Heart left ventricle (tissue), 16 donors: ENCODE measurements at places on chromosomes 2 and 18. TPM values are rescaled to one million over a fixed set of nuclear protein-coding genes. Genes with fewer than 3 reads are reported as not detected.

DNA sequence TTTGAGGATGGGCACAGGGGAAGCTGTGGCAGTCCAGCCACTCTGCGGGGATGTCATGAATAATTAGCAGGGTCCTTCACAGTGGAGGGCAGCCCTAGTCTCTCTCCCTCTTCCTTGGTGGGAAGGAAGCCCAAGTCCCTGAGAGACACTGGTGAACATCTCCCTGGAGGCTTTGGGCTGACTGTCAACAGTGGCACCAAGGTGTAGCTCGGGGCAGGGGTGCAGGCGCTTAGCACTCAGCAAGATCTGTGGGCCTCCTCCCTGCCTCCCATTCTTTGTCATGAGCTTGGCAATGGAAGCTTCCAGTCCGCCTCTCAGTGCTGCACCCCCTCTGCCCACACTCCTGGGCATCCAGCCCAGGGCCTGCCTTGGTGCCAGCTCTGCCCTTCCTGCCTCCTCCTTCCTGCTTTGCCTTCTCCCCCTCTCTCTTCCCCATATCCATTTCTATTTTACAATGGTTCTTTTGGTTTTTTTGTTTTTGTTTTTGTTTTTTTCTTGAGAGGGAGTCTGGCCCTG is 59.4 kb downstream of the STEAP3 start:
- H3K27me3 ChIP-seq: no peaks in the 10 kb centered on the region
- H3K27ac ChIP-seq: peak overlapping the region; percentile 4
- no peaks in the 10 kb centered on the region for H3K4me1 ChIP-seq

The ANKRD30B gene
- total RNA-seq: not detected

The CFC1 gene
- total RNA-seq: not detected

DNA sequence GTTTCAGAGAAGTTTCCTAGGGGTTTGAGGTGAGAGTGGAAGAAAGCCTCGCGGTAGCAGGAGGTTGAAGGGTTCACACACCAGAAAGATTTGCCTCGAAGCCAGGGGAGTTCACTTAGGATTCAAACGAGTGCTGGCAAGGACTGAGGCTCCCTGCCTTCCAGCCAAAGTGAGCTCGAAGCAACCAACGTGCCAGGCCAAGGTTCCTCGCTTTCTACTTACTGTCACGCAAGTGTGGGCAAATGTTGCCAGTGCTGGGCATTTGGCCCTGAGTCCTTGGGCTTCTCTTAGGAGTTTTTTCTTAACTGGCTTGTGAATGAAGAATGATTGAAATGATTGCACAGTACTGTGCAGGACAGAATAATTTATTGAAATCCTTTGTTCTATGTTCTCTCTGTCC is 53.6 kb downstream of the TMEM178A start:
- H3K36me3 ChIP-seq: no peaks in the 10 kb centered on the region
- H3K4me1 ChIP-seq: no peaks in the 10 kb centered on the region
- H3K27me3 ChIP-seq: no peaks in the 10 kb centered on the region
- no peak overlapping the region for H3K4me3 ChIP-seq
- no peak for DNase-seq
- no peak overlapping the region for H3K27ac ChIP-seq

DNA sequence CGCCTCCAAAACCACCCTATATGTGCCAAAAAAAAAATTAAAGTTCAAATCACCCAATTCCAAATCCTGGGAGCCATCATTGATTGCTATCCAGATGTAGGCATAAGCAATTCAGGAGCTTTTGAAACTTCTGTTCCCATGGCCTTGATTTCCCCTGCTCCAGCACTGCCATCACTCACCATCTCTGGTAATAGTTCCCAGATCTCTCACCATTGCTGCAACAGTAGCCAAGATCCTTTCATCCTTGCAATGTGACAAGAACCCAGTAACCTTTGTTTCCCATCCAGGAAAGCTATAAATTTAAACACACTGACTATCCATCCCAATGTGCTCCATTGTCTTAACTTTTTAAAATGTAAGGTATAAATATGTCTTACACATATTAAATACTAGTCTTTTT is 155.4 kb downstream of the PDE11A start:
- no peaks in the 10 kb centered on the region for H3K4me1 ChIP-seq
- DNase-seq: no peak
- peak overlapping the region; percentile 10 for H3K27ac ChIP-seq
- no peaks in the 10 kb centered on the region for H3K36me3 ChIP-seq
- no peak overlapping the region for H3K4me3 ChIP-seq

The ARHGEF33 gene
- total RNA-seq: 0.22 TPM

GRCh38 chr2:138213084-138213483 is 248.8 kb downstream of the HNMT start:
- no peak overlapping the region for H3K4me3 ChIP-seq
- no peak for DNase-seq

DNA sequence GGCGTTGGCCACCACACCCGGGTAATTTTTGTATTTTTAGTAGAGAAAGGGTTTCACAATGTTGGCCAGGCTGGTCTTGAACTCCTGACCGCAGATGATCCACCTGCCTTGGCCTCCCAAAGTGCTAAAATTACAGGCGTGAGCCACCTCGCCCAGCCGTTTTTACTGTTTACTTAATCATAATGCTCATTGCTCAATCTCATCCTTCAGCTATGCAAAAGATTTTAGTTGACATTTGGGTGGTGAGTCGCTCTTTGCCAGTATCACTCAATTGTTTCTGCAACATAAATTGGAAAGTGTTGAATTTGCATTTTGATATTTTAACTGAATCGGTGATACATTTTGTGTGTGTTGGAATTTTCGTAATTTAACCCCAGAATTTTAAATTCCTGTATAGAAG is 7.8 kb upstream of the ZNF532 start:
- no peak overlapping the region for H3K27ac ChIP-seq
- H3K27me3 ChIP-seq: no peaks in the 10 kb centered on the region
- H3K36me3 ChIP-seq: no peaks in the 10 kb centered on the region
- H3K4me3 ChIP-seq: no peak overlapping the region
- peaks cover 22% of the 10 kb centered on the region for H3K4me1 ChIP-seq
- DNase-seq: no peak

The MLPH gene
- total RNA-seq: 50.3 TPM

GRCh38 chr2:197950724-197951123 is 146.3 kb downstream of the PLCL1 start:
- H3K4me1 ChIP-seq: peaks cover 77% of the 10 kb centered on the region
- no peak overlapping the region for H3K4me3 ChIP-seq
- no peaks in the 10 kb centered on the region for H3K36me3 ChIP-seq
- DNase-seq: no peak
- no peak overlapping the region for H3K27ac ChIP-seq

- no peak overlapping the region for H3K27ac ChIP-seq
- H3K27me3 ChIP-seq: no peaks in the 10 kb centered on the region
- no peaks in the 10 kb centered on the region for H3K36me3 ChIP-seq
- no peak for DNase-seq
These were observed 464.2 kb upstream of the NRP2 start for GRCh38 chr2:205218056-205218455.

GRCh38 chr2:167761465-167762136 is 485.8 kb downstream of the STK39 start:
- no peak overlapping the region for H3K27ac ChIP-seq
- H3K36me3 ChIP-seq: no peaks in the 10 kb centered on the region
- H3K4me3 ChIP-seq: no peak overlapping the region
- H3K27me3 ChIP-seq: no peaks in the 10 kb centered on the region
- DNase-seq: no peak

- no peaks in the 10 kb centered on the region for H3K36me3 ChIP-seq
- H3K4me3 ChIP-seq: no peak overlapping the region
- DNase-seq: no peak
- H3K4me1 ChIP-seq: no peaks in the 10 kb centered on the region
- no peak overlapping the region for H3K27ac ChIP-seq
These were observed 198.5 kb downstream of the UBE2E3 start for GRCh38 chr2:181178823-181179412.

DNA sequence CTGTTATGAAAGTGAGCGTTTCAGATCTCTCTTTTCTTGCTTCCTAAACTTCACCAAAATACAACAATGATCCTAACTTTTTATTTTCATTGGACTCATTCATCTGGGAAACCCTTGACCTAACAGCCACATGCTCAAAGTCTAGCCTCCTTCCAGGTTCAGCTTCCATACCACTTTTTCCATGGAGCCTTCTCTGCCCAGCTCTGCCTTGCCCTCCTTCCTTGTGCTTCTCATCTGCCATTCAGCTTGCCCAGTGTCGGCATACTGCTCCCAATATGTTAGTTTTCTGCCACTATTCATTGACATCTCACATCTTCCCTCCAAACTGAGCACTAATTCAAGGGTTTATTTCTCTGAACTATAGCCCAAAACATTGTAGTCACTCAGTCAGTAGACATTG is 214.7 kb downstream of the RAD51AP2 start:
- no peak for DNase-seq
- H3K27me3 ChIP-seq: no peaks in the 10 kb centered on the region
- no peaks in the 10 kb centered on the region for H3K4me1 ChIP-seq
- H3K27ac ChIP-seq: no peak overlapping the region
- H3K36me3 ChIP-seq: no peaks in the 10 kb centered on the region

GRCh38 chr2:191165176-191165643 is 14.4 kb upstream of the STAT4 start:
- H3K27ac ChIP-seq: no peak overlapping the region
- H3K4me1 ChIP-seq: peaks cover 32% of the 10 kb centered on the region
- no peaks in the 10 kb centered on the region for H3K36me3 ChIP-seq

- DNase-seq: no peak
- H3K4me1 ChIP-seq: no peaks in the 10 kb centered on the region
- no peak overlapping the region for H3K27ac ChIP-seq
- H3K27me3 ChIP-seq: no peaks in the 10 kb centered on the region
- H3K36me3 ChIP-seq: no peaks in the 10 kb centered on the region
- no peak overlapping the region for H3K4me3 ChIP-seq
These were observed 25.7 kb upstream of the COX7A2L start for GRCh38 chr2:42386682-42387081.

The APLF gene
- total RNA-seq: 4.3 TPM

- DNase-seq: peak; percentile 44
- H3K4me1 ChIP-seq: no peaks in the 10 kb centered on the region
- no peaks in the 10 kb centered on the region for H3K36me3 ChIP-seq
- H3K27me3 ChIP-seq: peaks cover 3% of the 10 kb centered on the region
- H3K27ac ChIP-seq: peak overlapping the region; percentile 17
- H3K4me3 ChIP-seq: no peak overlapping the region
These were observed 83.5 kb upstream of the GPC1 start for GRCh38 chr2:240351826-240352426.

- H3K27ac ChIP-seq: no peak overlapping the region
- H3K36me3 ChIP-seq: no peaks in the 10 kb centered on the region
- no peak overlapping the region for H3K4me3 ChIP-seq
- DNase-seq: no peak
- H3K4me1 ChIP-seq: no peaks in the 10 kb centered on the region
- H3K27me3 ChIP-seq: no peaks in the 10 kb centered on the region
These were observed 5.1 kb downstream of the SERPINB11 start for GRCh38 chr18:63707816-63708215.

GRCh38 chr2:95012881-95013550 is 12.5 kb upstream of the MAL start:
- no peak overlapping the region for H3K4me3 ChIP-seq
- H3K4me1 ChIP-seq: no peaks in the 10 kb centered on the region
- no peaks in the 10 kb centered on the region for H3K36me3 ChIP-seq
- no peaks in the 10 kb centered on the region for H3K27me3 ChIP-seq
- no peak overlapping the region for H3K27ac ChIP-seq

DNA sequence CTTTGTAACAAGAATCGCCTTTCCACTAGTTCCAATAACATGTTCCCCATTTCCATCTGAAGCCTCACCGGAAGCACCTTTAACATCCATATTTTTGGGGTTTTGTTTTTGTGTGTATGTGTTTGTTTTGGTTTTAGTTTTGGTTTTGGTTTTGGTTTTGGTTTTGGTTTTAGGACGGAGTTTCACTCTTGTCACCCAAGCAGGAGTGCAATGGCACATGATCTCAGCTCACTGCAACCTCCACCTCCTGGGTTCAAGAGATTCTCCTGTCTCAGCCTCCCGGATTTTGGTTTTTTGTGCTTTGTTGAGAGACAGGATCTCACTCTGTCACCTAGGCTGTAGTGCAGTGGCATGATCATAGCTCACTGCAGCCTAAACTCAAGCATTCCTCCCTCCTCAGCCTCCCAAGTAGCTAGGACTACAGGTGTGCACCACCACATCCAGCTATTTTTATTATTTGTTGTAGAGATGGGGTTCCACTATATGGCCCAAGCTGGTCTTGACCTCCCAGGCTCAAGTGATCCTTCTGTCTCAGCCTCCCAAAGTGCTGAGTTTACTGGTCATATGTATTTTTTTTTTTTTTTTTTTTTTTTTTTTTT is 36.3 kb downstream of the TGOLN2 start:
- no peaks in the 10 kb centered on the region for H3K27me3 ChIP-seq
- no peaks in the 10 kb centered on the region for H3K4me1 ChIP-seq
- DNase-seq: no peak
- H3K27ac ChIP-seq: no peak overlapping the region

The NT5DC4 gene
- not detected for total RNA-seq

The SLC9A4 gene
- not detected for total RNA-seq

DNA sequence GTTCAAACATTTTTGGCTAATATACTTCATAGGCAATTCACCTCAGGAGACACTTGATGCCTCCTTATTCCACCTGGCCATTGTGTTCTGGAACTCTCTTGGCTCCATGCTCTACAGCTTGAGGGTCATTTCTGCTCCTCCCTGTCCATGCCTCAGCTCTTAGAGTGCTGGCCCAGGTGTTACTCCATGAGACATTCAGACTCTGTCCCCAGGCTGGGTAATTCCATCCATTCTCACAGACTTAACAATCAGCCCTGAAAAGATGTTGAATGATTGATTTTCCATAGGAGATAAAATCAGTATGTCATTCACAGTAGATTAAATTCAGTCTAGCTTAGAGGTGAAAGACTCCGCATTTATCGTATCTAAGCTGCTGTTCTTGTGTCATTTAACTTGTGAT is 168.6 kb upstream of the CWC22 start:
- no peaks in the 10 kb centered on the region for H3K27me3 ChIP-seq
- no peak overlapping the region for H3K4me3 ChIP-seq
- no peak overlapping the region for H3K27ac ChIP-seq
- no peaks in the 10 kb centered on the region for H3K4me1 ChIP-seq

The SPC25 gene
- total RNA-seq: 0.79 TPM

The GALNT14 gene
- total RNA-seq: not detected

- no peak for DNase-seq
- no peak overlapping the region for H3K4me3 ChIP-seq
- no peak overlapping the region for H3K27ac ChIP-seq
- no peaks in the 10 kb centered on the region for H3K27me3 ChIP-seq
- no peaks in the 10 kb centered on the region for H3K36me3 ChIP-seq
These were observed 4.7 kb downstream of the CD302 start for GRCh38 chr2:159793326-159793725.

GRCh38 chr18:3848316-3848715 is 398.3 kb downstream of the TGIF1 start:
- H3K27me3 ChIP-seq: no peaks in the 10 kb centered on the region
- no peak overlapping the region for H3K27ac ChIP-seq
- no peaks in the 10 kb centered on the region for H3K4me1 ChIP-seq
- H3K36me3 ChIP-seq: no peaks in the 10 kb centered on the region

The ALLC gene
- total RNA-seq: not detected

The TMEM18 gene
- total RNA-seq: 9.6 TPM

DNA sequence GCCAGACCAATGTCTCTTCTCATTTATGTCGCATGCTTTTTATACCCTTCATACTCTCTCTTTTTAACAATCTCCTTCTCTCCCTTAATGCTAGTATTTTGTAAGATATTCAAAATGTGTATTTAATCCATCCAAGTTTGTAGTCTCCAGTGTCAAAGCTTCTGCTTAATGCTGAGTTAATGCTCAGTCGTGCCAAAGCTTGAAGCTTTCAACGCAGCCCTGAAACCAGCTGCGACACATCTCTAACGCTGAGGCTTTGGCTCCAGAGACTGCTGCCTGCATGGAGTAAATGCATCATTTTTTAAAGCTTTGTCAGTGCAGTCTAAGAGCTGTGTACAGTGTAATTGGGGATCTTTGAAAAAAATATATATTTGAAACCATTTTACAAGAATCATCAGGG is 2108.8 kb upstream of the PIK3C3 start:
- no peaks in the 10 kb centered on the region for H3K36me3 ChIP-seq
- peak; percentile 25 for DNase-seq
- H3K27ac ChIP-seq: no peak overlapping the region
- no peaks in the 10 kb centered on the region for H3K4me1 ChIP-seq
- no peak overlapping the region for H3K4me3 ChIP-seq
